ENCODE measurements at places on chromosomes 7 and 10. TPM values are rescaled to one million over a fixed set of nuclear protein-coding genes. Genes with fewer than 3 reads are reported as not detected.
A peak's percentile ranks its signal among the peaks of the same experiment; 100 is the strongest.

GRCh38 chr10:110214371-110214826 is 7.0 kb downstream of the MXI1 start:
- DNase-seq = no peak

The CHRM2 gene
- not detected for total RNA-seq

The ANKRD7 gene
- total RNA-seq = not detected

GRCh38 chr10:129131457-129132132 is 335.4 kb upstream of the MGMT start:
- no peak for DNase-seq

GRCh38 chr7:149126662-149127266 is 640 bp upstream of the ZNF425 start:
- peak; percentile 90 for DNase-seq

DNA sequence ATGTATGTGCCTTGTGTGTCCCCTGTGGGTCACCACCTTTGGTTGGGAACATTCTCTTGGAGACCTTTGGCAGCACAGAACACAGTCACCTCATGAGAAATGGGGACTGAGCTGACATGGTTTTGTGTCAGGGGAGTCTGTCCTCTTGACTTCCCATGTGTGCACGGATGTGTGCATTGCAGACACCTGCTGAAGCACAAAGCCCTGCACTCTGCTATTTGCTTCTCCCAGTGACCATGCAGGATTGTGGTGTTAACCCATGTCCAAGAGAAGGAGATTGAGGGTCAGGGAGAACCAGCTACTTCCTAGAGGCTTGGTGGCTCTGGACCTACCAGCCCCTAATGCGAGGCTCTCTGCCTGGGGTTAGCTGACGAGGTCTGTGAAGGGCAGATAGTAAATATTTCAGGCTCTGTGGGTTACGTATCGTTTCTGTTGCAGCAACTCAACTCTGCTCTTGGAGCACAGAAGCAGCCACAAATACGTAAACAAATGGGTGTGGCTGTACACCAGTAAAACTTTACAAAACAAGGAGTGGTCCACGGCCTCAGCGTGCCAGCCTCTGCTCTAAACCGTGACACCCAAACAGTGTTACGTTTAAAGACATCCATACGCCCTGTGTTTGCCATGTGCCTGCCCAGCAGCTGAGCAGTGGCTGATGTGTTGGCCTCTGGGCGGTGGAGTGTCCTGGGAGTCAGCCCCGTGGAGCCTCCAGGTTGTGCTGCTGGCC is 51.7 kb downstream of the ADCY1 start:
- no peak for DNase-seq

The ZNF503 gene
- 16.8 TPM for total RNA-seq

DNA sequence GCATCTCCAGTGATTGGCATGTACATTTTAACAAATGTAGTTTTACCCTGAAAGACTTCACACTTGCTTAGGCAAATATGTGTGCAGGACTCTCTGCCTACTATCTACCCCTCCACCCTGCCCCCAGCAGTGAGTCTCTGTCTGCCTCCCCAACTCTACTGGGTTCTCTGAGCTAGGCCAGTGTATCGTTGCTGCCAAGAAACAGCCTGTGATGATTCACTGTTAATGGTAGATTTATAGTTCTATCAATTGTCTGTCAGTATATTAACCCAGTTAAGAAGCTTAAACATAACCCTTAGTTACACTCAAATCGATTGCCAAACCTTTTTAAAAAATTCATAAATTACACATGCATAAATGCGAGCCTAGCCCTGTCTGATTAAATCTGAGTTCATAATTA is 137.0 kb downstream of the SND1 start:
- DNase-seq = no peak

DNA sequence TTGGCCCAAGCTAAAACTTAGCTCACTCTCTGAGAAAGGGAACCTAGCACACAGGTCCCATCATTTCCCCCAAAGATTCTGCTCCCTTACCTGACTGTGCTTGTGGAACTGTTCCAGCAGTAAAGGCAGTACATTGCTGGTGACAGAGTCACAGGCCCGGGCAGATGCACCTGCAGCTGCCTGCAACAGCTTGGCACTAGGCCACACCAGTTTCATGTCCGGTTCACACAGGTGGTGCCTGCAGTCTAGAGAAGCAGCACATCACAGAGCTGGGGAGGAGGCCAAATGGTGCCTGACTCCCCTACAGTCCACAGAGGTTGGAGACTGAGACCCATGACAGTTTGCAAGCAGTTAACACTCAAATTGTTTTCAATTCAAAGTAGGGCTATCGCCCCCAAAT is 22.2 kb downstream of the ZDHHC16 start:
- DNase-seq = peak; percentile 57

DNA sequence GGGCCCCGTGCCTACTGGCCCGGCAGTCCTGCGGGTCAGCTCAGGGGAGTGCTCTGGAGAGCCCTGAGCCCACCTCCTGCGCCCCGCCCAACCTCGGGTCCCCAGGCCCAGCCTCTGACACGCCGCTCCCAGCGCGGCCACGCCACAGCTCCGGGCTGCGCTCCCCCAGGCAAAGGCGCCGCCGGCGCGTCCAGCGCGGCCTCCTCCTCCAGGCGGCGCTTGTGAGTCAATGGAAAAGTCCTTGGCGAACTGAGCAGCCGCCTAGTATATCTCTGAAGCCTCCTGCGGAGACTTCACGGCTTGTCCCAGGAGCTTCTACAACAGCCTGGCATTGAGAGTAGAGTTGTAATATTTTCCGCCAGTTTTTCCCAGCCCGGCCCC is 29.5 kb upstream of the BMS1 start:
- DNase-seq = no peak

The PIP gene
- total RNA-seq = not detected

- no peak for DNase-seq
Measured at GRCh38 chr7:82044497-82045080, 274.7 kb upstream of the HGF start.

The ETV1 gene
- 5.7 TPM for total RNA-seq

DNA sequence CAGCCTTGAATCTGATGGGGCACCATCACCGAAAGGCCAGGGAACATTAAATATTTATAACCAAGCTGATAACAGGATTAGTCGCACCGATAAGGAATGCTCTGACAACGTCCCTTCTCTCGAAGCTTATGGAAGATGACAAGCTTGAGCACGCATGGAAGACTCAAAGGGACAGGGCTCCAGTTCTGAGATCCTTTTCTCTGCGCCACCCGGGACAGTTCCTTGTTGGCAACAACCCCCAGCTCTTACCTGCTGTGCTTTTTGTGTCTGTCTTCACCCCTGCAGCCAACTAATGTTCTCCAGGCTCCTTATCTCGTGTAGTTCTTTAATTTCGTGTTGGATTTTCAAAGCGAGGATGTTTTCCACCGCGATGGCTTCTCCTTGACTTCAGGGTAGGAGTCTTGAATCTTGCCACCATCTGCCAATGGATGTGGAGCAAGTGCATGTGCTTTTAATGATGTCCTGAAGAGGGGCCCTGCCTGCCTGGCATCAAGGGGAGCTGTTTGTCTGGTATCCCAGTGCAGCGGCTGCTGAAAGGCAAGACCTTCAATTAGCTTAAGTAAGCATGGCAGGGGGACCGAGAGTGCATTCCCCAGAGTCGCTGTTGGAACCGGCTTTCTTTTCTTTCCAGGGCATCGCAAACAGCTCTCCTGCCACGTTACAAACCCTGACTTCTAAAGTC is 354 bp upstream of the FERD3L start:
- no peak for DNase-seq
